ENCODE measurements at places on chromosomes 1 and 21.

- no peak for DNase-seq
Observed at GRCh38 chr1:59486615-59487014, 189.7 kb downstream of the FGGY start.

DNA sequence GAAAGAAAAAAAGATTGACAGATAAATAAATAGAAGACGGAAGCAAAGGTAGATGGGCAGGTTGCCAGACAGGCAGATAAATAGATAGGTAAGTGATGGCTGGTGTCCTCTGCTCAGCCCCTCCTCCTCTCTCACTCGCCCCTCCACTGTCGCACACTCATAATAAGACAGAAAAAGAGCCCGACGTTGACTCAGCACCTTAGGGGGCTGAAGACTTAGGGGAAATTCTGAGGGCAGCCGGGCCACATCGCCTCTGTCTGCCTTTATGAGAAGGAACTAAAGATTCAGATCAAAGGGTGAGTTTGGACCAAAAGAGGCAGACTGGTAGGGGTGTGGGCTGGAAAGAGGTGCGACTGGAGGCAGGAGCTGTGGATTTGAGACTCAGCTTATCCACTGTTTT is 158.1 kb upstream of the IGSF21 start:
- DNase-seq, result no peak

DNA sequence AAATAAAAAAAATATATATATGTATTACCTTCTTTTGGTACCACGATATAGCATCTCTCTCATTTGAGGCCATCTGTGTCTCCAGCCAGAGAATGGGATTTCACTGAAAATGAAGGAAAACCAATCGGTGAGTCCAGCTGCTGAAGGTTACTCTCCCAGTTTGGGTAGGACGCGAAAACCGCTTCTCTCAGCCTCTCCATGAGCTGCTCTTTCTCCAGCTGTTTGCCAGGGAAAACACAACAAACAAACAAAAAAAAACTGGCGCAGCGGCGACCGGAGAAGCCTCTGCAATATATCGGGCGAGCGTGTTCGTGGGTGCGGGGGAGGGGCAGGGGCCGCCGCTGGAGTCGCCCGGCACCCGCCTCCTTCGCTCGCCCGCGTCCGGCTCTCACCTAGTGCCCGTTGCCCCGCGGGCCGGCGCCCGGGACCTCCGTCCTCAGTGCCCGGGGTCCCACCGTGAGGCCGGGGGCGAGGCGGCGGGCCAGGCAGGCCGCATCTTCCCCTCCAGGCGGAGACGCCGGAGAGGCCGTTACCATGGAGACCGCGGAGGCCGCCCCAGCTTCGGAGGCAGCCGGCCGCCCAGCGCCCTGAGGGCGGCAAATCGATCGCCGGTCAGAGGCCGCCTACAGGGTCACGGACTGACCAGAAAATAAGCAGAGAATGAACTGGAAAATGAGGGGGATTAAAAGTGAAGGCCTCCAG is 504 bp downstream of the PHTF1 start:
- DNase-seq, result no peak

GRCh38 chr1:24705260-24706073 is 39.8 kb upstream of the CLIC4 start:
- DNase-seq, result no peak

All from SIG-M5 (cell line).